ENCODE measurements at places on chromosomes 3 and 15.

DNA sequence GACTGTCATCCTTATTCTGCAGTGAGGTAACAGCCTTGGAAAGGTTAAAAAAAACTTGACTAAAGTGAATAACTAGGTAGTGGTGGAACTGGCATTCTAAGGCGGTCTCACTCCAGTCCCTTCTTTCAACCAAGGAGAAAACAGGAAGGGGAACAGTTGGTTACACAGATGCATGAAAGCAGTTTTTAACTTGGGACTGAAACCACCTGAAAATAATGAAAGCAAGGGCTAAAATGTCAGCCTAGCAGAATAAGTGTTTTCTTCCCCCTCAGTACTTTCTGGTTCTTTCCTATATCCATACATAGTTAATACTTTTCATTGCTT, 748 bp upstream of the AVEN start:
- DNase-seq = peak; percentile 21

- no peak for DNase-seq
These were observed 77.0 kb downstream of the TRANK1 start for GRCh38 chr3:36867810-36868209.

GRCh38 chr3:197202694-197203093, 95.7 kb downstream of the DLG1 start:
- no peak for DNase-seq

DNA sequence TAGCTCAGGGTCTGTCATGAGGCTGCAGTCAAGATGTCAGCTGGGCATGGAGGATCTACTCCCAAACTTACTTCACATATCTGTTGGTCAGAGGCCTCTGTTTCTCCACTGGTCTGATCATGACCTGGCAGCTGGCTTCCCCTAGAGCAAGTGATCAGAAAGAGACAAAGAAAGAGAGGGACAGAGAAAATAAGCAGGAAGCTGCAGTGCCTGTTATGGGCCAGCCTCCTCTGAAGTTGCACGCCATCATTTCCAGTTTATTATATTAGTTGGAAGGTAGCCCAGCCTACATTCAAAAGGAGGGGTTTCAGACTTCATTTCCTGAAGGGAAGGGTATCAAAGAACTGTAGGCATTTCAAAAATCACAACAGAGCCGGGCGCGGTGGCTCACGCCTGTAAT, 5.0 kb upstream of the RPP25 start:
- DNase-seq = no peak

GRCh38 chr15:36897834-36898233, 202.5 kb downstream of the MEIS2 start:
- no peak for DNase-seq

DNA sequence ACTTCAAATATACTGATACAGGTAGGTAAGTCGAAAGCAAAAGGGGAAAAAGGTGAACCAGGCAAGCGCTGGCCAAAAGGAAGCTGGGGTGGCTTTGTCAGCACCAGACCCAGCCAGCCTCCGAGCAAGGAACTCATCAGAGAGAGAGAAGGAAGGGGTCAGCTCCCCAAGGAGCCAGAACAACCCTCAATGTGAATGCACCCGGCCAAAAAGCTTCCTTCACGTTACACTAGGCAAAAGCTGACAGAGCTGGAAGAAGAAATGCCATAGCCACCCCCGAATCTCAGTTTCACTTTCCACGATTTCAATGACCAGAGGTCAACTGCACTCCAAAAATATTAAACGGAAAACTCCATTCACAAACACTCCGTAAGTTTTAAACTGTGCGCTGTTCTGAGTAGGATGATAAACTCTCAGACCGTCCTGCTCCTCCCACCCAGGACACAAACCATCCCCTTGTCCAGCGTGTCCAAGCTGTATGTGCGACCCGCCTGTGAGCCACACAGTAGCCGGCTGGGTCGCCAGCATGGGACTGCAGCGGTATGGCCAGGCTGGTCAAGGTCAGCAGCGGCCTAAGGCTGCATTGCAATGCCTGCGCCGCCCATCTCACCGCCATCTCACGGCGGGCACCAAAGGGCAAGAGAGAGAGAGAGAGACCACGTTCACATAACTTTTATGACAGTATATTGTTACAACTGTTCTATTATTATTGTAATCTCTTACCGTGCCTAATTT, 29.7 kb downstream of the CYFIP1 start:
- no peak for DNase-seq
